ENCODE measurements at places on chromosomes 13 and 19.

DNA sequence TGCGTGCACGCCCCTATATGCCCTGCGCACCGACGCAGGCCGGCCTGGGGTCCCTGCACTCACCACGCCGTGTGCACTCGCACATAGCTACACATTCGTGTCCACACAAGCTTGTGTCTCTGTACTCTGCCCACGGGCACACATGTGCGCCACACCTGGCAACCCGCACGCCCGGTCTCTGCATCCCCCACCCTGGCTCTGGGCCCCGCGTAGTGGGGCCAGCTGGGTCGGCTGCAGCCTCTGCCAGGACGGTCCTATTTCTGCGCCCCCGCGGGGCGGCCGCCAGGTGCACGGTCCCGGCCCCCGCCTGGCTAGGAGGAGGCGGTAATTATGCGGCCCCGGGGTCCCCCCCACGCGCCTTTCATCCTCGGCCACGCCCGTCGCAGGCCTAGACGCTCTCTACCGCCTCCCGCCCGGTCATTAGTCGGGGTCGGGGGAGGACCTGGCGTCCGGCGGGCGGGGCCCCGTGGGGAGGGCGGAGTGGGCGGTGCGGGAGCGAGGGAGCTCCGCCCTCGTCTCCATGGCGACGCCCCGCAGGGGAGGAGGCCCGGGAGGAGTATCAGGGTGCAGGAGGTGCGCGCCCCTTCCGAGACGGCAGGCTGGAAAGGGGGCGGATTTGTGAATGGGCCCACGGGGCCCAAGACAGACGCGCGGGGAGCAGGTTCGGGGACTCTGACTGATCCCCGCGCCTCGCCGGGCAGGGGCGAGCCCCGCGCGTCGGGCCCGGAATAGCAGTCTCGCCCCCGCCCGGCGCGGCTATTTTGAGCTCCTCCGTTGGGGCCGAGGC lies 2.8 kb upstream of the CIRBP start:
- peak; percentile 91 for DNase-seq

- no peak for DNase-seq
Measured at GRCh38 chr19:18616023-18616422, 3.4 kb downstream of the TMEM59L start.

DNA sequence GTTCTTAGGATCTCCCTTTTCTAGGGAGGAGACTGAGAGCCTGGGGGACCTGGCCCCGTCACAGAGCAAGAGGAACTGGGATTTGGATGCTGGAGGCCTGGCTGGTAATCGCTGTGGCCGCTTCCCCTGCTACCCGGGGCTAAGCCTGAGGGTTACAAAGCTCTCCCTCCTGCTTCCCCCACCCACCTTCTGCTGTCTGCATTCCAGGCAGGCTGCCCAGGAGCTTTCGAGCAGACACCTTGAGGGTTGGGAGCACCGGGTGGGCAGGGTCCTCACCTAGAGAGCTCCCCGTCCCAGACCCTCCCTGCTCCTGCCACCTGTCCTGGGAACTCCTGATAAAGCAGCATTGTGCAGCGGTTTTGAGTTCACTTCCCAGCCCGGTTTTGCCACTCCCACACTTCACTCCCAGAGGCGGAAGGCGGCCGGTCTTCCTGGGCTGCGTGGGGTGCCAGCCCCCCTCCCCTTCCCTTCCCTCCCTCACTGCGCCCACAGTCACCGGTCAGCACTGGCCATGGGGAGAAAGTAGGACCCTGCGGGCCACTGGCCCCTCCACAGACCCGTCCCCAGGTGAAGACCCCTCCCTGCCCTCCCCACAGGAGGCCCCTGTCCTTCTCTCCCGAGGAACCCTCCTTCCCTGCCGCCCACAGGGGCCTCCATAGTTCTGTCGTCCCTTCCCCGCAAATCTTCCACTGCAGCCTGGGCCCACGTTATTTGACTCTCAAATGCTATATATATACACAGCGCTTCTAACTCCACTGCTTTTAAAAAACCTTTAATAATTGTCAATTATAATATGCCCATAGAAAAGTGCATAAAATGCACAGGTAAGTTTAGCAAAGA lies 8.1 kb downstream of the PAK4 start:
- DNase-seq = no peak

GRCh38 chr19:30888937-30889336 lies 460.3 kb downstream of the TSHZ3 start:
- no peak for DNase-seq

DNA sequence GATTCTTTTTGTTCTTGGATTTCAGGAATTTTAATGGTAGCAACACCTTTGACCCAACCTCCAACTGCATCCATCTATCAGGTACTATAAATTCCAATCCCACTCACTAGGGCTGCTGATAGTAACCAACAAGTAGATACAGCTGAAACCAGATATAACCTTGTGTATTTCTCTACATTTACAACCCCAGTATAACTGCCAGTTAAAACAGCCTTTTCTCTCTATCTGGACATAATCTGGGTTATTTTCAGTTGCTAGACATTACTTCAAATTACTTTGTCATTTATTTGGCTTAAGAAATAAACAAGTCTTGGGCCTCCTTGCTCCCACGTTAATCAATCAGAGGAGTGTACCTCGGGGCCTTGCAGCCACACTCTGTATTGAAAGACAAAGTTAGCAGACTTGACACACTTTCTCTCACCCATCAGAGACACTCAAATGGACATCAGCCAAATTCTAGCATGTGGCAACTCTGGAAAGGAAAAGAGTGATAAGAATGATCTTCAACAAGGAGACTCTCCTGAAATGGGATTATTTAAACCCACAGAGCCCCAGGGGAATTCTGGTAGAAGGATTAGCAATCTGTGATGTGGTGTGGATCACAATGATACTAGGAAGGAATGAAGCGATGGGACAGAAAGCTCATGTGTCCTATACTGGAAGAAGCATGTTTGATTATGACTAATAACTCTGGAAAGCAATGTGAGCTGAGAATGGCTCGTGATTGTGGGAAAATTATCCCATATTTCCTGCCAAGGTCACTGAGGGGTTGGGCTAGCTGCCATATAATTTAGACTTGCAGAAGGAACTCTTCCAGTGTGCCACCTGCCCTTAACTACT lies 157.5 kb downstream of the FLT1 start:
- no peak for DNase-seq

GRCh38 chr13:36369268-36370107 lies 23.3 kb upstream of the SPART start:
- DNase-seq = no peak

GRCh38 chr13:58587183-58587582 lies 955.6 kb downstream of the PCDH17 start:
- DNase-seq = peak; percentile 11

GRCh38 chr13:108120856-108121255 lies 94.5 kb downstream of the LIG4 start:
- no peak for DNase-seq

- DNase-seq = no peak
Measured at GRCh38 chr19:17803264-17803896, 8.4 kb downstream of the B3GNT3 start.

- peak; percentile 81 for DNase-seq
Measured at GRCh38 chr19:8396563-8397203, 6.5 kb downstream of the RAB11B start.

DNA sequence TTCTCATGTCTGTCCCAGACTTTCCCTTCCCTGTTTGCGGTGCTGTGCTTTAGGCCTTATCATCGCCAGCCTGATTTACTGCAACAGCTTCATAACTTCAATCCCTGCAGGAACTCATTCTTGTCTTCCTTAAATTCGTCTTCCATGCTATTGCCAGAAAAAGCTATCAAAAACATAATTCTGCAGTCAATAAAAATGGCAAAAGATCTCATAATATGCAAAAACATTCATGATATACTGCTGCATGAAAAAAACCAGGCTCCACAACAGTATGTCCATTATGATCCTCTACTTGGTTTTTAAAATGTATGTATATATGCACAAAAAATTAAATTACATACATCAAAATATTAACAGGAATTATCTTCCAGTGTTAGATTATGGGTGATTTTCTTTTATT lies 28.4 kb downstream of the TGDS start:
- DNase-seq = no peak

GRCh38 chr19:14615623-14616022 lies 32.7 kb downstream of the CLEC17A start:
- DNase-seq = no peak

GRCh38 chr13:76991432-76991795 lies 467 bp upstream of the CLN5 start:
- DNase-seq = peak; percentile 65

DNA sequence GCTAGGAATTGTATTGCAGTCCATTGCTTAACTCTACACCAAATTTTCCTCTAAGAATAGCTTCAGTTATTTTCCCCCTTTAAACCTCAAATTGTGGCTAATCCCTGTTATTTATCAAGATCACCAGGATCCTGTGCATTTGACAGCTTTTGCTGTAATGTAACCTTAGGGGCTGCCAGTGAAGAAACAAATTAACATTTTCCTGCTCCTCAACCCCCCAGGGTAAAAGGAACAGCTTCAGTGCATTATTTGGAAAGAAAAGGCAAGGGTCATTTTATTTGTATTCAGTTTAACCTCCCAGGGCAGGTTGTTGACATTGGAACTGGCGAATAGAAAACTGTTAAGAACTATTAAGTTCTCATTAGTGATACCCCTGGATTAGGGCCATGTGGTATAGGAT lies 57.0 kb downstream of the PCDH20 start:
- DNase-seq = no peak

DNA sequence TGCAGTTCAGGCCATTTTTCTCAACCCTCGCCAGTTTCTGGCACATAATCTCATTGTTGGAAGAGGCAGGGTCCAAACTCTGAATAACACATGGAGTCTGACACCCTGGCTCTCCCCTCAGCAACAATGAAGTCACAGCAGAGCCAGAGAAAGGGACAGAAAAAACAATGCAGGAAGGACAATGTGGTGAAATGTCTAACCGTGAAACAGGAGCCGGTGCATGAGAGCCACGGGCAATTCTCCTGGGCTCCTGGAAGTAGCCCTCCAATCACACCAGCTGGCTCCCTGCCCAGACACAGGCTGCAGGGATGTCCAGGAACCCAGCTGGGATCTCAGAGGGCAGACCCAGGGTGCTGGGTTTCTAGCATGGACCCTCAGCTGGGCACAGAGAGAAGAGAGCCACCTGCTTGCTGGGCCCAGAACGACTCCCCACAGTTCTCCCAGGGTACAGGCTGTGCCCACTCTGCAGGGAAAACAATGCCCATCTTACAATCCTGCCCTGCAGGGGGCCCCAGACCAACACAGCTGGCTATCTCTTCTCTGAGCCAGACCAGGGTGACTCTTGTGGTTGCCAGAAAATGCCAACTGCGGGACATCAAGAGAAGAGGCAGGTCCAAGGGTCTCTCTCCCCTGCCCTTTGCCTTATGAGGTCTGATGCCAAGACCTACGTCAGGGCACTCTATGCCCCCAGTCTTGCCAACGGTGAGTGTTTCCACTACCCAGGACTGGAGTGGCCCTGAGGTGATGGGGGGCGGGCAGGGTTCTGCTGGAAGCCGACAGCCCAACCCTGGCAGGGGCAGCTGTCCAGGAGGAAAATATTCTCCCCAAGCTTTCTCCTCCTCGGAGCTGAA lies 64.5 kb downstream of the CEBPG start:
- DNase-seq = no peak
